ENCODE measurements at places on chromosomes 5 and 9. TPM values are rescaled to one million over a fixed set of nuclear protein-coding genes. Genes with fewer than 3 reads are reported as not detected.

The UBE2QL1 gene
- not detected for total RNA-seq

GRCh38 chr5:89313044-89313443, 430.1 kb upstream of the MEF2C start:
- no peak overlapping the region for H3K27ac ChIP-seq
- peaks cover 6% of the 10 kb centered on the region for H3K4me1 ChIP-seq
- no peaks in the 10 kb centered on the region for H3K36me3 ChIP-seq
- no peak overlapping the region for H3K4me3 ChIP-seq

The BRINP1 gene
- not detected for total RNA-seq

The TMC1 gene
- total RNA-seq: not detected

The ZNF366 gene
- total RNA-seq: not detected

The SUSD3 gene
- total RNA-seq: 68.0 TPM
